Right cardiac atrium (tissue), 5 donors: ENCODE measurements at places on chromosomes 16 and 17. TPM values are rescaled to one million over a fixed set of nuclear protein-coding genes. Genes with fewer than 3 reads are reported as not detected.

DNA sequence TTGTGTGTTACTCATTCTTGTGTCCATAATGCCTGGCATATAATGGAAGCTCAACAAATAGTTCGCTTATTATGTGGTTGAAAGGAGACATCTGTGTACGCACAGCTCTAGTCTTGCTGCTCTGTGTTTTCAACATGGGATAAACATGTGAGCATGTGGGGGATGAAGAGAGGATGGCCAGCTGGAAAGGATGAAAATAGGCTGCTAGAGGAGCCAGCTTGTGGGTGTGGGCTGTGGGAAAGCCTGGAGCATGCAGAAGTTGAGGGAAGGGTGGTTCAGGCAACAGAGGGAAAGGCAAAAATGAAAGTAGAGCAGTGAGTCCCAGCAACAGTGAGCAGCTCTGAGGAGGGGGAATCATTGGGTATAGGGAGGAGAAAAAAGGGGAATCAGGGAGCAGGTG, 324.6 kb upstream of the CDH11 start:
- DNase-seq, result no peak

GRCh38 chr17:47803751-47804150, 17.8 kb downstream of the OSBPL7 start:
- no peak for DNase-seq

The PLXDC1 gene
- polyA plus RNA-seq, result 13.0 TPM

DNA sequence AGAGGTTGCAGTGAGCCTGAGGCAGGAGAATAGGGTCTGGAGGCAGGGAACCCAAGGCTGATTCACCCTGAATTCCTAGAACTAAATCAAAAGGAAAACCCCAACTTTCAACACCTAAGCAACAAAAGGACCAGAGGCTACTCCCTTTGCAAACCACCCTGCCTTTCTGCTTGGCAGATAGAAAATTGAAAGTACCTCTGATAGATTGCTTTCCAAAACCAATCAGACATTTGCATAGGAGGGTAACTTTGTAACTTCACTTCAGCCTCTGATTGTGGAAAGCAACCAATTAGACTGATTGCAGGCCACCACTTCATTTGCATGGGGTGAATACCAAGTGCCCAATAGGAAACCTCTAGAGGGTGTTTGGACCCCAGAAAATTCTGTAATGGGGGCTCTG, 10.9 kb upstream of the TMEM98 start:
- DNase-seq, result no peak

The ATP1B2 gene
- 2.8 TPM for polyA plus RNA-seq

GRCh38 chr17:31136319-31136718, 41.5 kb downstream of the NF1 start:
- no peak for DNase-seq

GRCh38 chr16:82855471-82855870, 228.7 kb downstream of the CDH13 start:
- DNase-seq, result no peak

DNA sequence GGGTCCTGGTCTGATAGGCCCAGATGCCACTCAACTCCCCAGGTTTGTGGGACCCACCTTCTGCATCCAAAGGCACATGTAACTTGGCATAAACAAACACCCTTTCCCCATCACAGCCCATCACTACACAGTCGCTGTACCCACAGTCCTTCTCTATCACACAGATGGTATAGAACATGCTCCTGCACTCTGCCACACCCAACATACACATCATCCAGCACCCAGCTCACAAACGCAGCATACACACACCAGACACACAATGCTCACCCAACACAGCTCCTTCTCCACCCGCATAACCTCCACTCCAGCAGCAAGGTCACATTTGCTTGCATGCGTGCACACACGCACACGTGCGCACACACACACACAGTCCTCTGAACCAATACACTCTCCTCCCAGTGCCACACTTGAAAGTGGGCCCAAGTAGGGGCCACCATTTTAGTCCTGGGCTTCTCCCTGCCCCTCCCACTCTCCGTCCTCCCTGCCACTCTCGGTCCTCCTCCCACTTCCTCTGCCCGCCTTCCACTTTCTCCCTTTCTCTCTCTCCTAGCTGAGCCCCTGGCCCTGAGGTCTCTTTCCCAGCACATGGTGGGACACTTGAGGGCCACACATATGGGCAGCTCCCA, 8.5 kb upstream of the TMEM92 start:
- no peak for DNase-seq

The TNRC6C gene
- polyA plus RNA-seq, result 8.6 TPM
